ENCODE measurements at places on chromosomes 4 and X. TPM values are rescaled to one million over a fixed set of nuclear protein-coding genes. Genes with fewer than 3 reads are reported as not detected.

The RTL9 gene
- polyA plus RNA-seq: 0.25 TPM

The CLNK gene
- polyA plus RNA-seq: 0.61 TPM

GRCh38 chr4:101942891-101943290 is 152.4 kb downstream of the BANK1 start:
- no peak for DNase-seq

- DNase-seq: no peak
Observed at GRCh38 chr4:3192188-3192587, 56.8 kb upstream of the MSANTD1 start.

GRCh38 chrX:53481093-53481492 is 46.9 kb upstream of the HSD17B10 start:
- DNase-seq: no peak

DNA sequence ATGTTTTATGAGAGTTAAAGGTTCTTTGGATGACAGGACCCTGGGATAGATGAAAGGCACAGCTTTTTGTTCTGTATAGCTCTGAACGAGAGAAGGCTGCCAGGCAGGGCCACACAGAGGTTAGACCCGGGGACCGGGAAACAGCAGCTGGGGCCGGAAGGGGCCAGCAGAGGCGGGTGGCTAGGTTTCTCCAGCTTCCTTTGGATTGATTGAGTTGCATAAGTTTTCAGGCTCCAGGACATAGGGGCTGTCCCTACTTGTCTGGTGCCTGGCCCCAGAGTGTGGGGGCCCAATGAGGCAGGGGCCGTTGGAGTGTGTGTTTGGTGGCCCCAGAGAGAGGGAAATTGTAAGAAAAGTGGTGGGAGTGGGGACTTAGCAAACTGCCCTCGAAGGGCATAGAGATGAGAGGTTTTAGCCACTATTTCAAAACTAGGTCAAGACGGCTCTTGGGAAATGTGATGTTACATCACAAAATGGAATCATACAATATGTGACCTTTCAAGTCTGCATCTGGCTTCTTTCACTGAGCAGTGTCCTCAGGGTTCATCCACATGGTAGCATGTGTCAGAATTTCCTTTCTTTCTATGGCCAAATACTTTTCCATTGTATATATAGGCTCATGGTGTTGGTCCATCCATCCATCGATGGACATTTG is 3.7 kb downstream of the ZFP92 start:
- DNase-seq: no peak

GRCh38 chrX:151177141-151178027 is 1.0 kb downstream of the GPR50 start:
- DNase-seq: no peak
